ENCODE measurements at places on chromosomes 3 and 15.

DNA sequence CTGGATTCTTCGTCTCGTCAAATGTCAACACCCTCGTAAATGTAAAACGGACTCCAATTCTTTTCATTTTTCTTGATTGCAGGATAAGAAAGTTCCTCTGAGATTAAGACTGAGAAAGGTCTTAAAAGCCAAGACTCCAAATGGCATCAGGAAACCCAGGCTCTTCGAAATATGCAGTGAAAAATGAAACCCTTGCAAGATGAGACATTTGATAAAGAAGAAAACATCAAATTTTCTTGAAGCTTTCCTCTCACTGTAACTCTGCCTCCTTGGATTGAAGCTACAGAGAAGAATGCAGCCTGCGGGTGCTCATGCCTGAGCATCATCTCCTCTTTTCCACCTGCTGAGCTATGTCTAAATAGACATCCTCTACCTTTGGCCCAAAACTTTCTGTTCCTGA, 342.4 kb upstream of the THBS1 start:
- DNase-seq, result no peak

DNA sequence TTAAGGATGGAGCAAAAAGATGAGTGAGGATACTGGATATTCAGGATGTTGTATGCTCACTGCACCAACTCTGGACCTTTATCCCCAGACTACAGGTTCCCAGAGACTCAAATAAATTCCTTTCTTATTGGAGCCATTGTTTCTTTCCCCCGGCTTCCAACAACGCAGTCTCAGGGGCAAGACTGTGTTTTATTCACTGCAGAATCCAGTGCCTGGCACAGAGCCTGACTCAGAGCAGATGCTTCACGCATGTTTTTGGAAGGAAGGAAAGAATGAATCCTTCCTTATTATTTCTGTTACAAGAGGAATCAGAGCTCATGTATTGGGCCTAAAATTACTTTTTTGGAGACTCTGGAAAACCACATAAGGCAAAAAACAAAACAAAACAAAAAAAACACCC, 96.0 kb upstream of the VGLL4 start:
- no peak for DNase-seq

DNA sequence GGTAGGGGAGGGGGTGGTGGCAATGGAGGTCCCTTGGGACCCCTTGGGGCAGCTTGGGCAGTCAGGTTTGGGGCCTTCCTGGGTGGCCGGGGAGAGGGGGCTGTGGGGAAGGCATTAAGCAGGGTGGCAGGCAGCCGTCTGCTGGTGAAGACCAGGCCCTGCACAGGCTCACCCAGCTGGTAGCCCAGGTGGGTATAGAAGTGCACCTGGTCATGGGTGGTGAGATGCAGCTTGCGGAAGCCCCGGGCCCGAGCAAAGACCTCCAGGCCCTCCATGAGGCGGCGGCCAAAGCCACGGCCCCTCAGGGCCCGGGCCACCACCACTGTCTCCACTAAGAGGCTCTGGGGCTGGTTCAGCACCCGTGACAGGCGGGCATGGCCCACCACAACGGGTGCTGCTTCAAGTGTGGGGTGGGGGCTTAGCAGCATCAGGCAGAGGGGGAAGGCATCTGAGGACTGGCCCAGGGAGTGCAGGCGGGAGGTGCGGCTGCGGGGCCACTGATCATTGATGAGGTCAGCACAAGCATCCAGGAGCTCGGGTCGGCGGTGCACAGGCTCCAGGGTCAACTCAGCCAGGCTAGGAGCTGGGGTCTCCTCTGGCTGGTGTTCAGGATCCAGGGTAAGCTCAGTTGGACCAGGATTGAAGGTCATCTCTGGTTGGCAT, 2.4 kb downstream of the HYAL3 start:
- no peak for DNase-seq

DNA sequence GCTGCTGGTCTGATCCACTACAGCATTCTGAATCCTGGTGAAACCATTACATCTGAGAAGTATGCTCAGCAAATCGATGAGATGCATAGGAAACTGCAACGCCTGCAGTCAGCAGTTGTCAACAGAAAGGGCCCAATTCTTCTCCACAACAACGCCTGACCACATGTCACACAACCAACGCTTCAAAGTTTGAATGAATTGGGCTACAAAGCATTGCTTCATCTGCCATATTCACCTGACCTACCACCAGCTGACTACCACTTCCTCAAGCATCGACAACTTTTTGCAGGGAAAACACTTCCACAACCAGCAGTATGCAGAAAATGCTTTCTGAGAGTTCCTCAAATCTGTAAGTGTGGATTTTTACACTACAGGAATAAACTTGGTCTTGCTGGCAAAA, 54.7 kb upstream of the C2CD4B start:
- no peak for DNase-seq

GRCh38 chr3:156246961-156247725, 126.8 kb downstream of the KCNAB1 start:
- no peak for DNase-seq

GRCh38 chr3:189490337-189490736, 140.9 kb upstream of the TP63 start:
- no peak for DNase-seq

DNA sequence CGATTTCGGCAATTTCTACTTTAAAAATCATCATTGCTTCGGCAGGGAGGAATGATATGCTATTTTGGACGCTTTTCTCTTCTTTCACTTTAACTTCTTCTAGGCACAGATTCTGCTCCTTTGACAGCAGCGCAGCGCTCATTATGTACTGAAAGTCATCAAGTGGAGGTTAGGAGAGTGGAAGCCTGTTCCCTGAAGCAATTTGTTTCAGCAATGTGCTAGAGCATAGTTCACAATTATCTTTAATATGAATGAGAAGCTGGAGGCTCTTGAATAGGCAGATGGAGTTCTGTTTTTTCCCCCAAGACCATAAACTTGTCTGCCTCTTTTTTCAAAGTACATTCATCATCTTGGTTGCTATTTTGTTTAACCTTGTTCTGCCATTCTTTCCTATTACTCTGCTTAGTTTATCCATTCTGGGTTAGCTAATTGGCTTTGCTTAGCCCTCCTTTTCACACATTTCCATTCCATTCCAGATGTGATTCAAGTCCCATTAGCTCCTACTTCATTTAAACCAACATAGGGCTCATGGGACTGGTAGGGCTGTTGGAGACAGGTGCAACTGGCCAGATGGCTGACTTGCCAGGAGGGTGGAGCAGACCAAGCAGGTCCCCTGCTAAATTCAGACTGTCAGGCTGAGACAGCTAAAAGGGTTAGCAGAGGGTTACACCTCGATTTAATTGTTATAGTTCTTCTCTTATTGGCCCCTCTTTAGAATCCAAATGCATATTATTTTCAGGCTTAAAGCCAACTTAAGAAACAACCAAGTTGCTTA, 534.7 kb upstream of the CBLB start:
- DNase-seq, result no peak

GRCh38 chr3:81394651-81395524, 366.6 kb downstream of the GBE1 start:
- no peak for DNase-seq

DNA sequence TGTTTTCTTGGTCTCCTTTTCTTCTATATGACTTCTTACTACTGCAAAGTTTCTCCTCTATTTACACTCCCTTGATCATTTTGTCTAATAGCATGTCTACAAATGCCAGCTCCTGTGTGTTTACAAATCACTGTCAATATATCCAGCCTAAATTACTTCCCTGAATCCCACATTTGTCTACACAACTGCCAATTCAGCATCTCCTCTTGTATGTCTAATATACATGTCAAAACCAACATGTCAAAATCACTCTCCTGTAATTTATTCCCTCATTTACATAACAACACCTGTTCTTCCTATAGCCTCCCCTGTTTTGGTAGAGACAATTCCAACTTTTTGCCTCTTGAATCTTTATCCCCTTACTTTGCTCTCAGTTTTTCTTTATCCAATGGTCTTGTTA, 359.3 kb downstream of the PLOD2 start:
- no peak for DNase-seq

DNA sequence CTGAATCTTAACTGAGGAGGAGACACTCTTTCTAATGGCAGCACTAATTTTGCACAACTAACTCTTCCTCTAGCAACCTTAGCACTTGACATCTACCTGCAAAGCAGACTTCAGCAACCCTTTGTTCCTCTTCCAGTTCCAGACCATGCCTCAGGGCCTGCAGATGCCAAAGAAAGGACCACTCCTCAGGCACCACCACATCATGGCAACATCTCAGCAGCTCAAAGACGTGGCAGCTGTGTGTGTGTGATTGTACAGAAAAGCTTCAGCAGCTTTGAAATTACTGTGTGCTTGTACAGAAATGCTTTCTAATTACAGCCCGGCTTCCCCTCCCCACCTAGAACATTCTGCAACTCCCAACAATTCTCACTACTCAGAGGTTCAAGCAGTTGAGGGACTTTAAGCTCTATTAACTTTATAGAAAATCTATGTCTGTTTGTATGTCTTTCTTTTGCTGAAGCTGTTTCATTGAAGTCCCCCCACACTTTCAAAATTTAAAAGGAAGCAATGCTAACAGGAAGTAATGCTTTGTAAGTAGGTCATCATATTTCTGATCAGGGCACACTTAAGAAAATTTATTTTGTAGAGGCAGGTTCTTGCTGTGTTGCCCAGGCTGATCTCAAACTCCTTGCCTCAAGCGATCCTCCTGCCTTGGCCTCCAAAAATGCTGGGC, 115.2 kb downstream of the CD47 start:
- no peak for DNase-seq

DNA sequence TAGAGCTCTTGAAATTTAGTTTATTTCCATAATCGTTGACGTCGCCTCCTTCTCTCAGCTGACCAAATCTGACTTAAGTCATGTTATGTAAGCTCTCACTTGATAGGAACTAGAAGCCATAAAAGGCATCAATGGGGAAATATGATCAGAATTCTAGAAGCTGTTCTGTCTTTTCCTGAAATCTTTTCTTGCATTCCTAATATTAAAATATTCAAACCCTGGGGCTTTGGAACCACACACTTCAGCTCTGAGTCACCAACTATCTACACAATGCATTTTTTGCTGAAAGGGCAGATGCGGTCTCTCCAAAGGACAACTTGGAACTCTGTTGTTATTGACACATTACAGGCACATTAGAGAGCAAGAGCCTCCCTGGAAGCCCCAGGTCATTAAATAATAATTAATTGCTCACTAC, 91.3 kb downstream of the LARS2 start:
- DNase-seq, result no peak

DNA sequence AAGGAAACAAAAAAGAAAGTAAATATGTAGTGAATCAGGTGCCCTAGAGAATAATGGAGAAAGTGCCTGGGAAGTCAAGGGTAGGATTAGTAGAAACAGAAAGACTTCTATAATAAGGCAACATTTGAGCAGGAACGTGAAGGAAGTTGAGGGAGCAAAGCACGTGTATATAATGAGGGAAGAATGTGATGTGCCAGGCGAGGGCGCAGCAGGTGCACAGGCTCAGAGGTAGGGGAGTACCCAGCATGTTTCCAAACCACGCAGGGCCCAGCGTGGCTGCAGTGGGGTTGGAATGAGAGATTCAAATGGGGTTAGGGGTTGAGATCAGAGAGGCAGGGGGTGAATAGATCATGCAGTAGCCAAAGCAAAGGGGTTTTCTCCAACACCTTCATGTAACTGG, 91.9 kb upstream of the VGLL4 start:
- DNase-seq, result no peak

- no peak for DNase-seq
Observed at GRCh38 chr3:140910860-140911259, 30.8 kb upstream of the SLC25A36 start.

DNA sequence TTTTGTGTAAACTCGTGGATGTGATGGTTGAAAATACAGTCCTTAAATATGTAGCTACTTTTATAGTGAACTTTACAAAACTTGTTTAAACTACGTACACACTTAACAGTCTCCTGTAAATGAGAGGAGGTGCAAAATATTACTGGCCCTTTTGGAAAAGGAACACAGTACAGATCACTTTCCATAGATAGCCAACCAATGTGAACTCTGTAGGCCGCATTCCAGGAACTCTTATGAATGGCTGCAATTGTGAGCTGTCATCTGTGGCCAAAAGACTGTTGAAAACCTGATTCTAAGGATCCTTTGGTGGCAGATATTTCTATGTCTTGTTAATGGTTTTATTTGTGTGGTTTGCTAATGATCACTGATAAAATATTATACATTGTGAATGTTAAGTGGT, 6.2 kb downstream of the TSC22D2 start:
- DNase-seq, result no peak

GRCh38 chr3:128297401-128298138, 144.3 kb downstream of the EEFSEC start:
- no peak for DNase-seq

GRCh38 chr15:70212963-70213315, 115.2 kb upstream of the TLE3 start:
- DNase-seq, result no peak

- DNase-seq, result no peak
Observed at GRCh38 chr3:188197388-188197847, 43.5 kb downstream of the LPP start.

- DNase-seq, result no peak
Observed at GRCh38 chr3:140599496-140599895, 78.4 kb upstream of the TRIM42 start.

Measured in GOT3 (cell line).